Pericardium fibroblast (primary cell): ENCODE measurements at places on chromosomes 2 and 18. TPM values are rescaled to one million over a fixed set of nuclear protein-coding genes. Genes with fewer than 3 reads are reported as not detected.

The RAB6D gene
- total RNA-seq = not detected in 2 replicates

The SIX2 gene
- total RNA-seq = 19.5 and 35.8 TPM in 2 replicates

The ASPRV1 gene
- 0.70 and 0.77 TPM in 2 replicates for total RNA-seq

The VSNL1 gene
- total RNA-seq = 0.09 TPM in 1 of 2 replicates, not detected in the other

The CNGA3 gene
- total RNA-seq = not detected in 2 replicates

The CRIM1 gene
- total RNA-seq = 92.3 and 277 TPM in 2 replicates

The SLC9A4 gene
- total RNA-seq = not detected in 2 replicates

The CLHC1 gene
- 0.43 and 2.9 TPM in 2 replicates for total RNA-seq

The MAB21L4 gene
- not detected in 2 replicates for total RNA-seq

The TMEM178A gene
- total RNA-seq = 1.2 and 2.2 TPM in 2 replicates

The CDCA7 gene
- 1.8 and 2.6 TPM in 2 replicates for total RNA-seq

The KIAA2012 gene
- total RNA-seq = not detected in 2 replicates

The CD28 gene
- total RNA-seq = 0.12 TPM in 1 of 2 replicates, not detected in the other

The AFTPH gene
- 12.8 and 18.1 TPM in 2 replicates for total RNA-seq

The ASXL3 gene
- under 0.01 and 0.34 TPM in 2 replicates for total RNA-seq

The TBR1 gene
- not detected in 2 replicates for total RNA-seq

The STEAP3 gene
- 14.0 and 25.4 TPM in 2 replicates for total RNA-seq
